Right lung (tissue), 10 donors: ENCODE measurements at places on chromosomes 7 and 10. TPM values are rescaled to one million over a fixed set of nuclear protein-coding genes. Genes with fewer than 3 reads are reported as not detected.

DNA sequence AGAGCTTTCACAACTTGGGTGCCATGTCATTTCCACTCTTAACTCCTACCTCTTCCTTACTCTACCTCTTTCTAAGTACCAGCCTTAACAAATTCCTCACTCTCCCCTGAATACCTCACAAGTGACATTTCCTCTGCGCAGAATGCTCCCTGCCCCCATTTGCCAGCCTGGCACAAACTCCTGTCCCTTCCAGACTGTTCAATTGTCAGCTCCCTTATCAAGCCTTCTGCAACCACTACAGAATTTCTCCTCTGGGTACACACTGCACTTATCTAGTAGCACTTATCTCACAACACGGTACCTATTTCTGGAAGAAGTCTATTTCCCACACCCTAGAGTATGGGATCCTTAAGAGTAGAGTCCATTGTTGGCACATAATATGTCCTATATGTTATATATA is 39.1 kb upstream of the ANAPC16 start:
- DNase-seq, result no peak

GRCh38 chr10:98295907-98296306 is 27.9 kb upstream of the LOXL4 start:
- no peak for DNase-seq

DNA sequence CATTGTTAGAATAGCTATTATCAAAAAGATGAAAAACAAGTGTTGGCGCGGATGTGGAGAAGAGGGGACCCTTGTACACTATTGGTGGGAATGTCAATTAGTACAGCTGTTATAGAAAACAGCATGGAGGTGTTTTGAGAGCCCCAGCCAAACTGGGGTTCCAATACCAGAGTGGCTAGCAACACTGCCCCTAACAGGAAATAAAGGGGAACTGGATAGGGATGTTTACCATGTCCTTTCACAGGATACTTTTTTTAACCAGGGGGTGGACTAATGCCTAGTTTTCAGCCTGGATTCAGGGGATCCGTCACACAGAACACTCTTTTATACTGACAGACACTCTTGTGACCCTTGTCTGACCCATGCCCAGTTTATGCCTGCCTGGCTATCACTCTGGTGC is 6.9 kb upstream of the GSTK1 start:
- DNase-seq, result no peak

DNA sequence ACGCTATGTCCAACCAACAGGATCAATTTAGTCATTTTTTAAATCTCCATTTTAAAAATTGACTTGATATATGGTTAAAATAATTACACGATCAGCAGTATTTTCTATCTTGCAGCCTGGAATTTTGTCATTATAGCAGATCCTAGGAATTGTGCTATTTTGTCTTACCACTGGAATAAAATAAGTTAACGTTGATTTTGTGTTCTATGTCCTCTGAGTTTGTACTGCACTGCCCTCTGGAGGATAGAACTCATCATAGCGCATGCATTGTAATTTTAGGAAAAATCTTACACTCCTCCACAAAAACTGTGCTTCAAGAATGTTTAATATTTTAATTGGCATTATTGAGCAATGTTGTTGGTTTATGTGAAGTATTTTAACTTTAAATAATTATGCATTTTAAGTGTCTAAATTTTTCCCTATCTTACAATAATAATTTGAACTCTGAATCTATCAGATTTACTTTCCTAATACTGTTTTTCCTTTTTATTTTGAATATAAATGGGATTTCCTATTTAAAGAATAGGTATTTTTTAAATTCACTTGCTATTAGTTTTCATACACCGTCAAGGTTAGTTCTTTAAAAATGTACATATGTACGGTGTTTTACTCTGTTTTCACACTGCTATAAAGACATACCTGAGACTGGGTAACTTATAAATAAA is 220.1 kb downstream of the PPP1R3A start:
- DNase-seq, result no peak

- DNase-seq, result peak; percentile 78
Observed at GRCh38 chr10:63711867-63712716, 190.9 kb downstream of the REEP3 start.

- DNase-seq, result no peak
Observed at GRCh38 chr10:21213381-21213780, 312.1 kb downstream of the SKIDA1 start.

GRCh38 chr10:69043931-69044531 is 43.9 kb upstream of the SRGN start:
- no peak for DNase-seq

PTPRZ1 gene
- 101 TPM for polyA plus RNA-seq
